ENCODE measurements at places on chromosomes 3 and 15.
A peak's percentile ranks its signal among the peaks of the same experiment; 100 is the strongest.

DNA sequence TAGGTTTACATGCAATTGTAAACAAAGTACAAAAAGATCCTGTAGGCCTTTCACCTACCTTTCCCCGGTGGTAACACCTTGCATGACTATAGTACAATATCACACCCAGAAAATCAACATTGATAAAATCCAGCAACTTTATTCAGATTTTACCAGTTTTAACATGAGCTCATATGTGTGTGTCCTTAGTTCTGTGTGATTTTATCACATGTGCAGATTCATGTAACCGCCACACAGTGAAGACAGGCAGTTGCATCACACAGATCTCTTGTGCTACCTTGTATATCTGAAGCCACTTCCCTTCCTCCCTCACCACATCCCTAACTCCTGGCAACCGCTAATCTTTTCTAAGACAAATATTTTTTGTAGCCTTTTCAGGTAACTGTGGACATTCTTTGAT, 183.5 kb upstream of the C2CD4B start:
- no peak for DNase-seq

GRCh38 chr15:64443747-64444621, 16.4 kb upstream of the ZNF609 start:
- DNase-seq: peak; percentile 69

GRCh38 chr15:67827562-67828277, 2.4 kb downstream of the SKOR1 start:
- DNase-seq: no peak

GRCh38 chr15:89533861-89534544, 37.6 kb upstream of the RHCG start:
- peak; percentile 64 for DNase-seq

DNA sequence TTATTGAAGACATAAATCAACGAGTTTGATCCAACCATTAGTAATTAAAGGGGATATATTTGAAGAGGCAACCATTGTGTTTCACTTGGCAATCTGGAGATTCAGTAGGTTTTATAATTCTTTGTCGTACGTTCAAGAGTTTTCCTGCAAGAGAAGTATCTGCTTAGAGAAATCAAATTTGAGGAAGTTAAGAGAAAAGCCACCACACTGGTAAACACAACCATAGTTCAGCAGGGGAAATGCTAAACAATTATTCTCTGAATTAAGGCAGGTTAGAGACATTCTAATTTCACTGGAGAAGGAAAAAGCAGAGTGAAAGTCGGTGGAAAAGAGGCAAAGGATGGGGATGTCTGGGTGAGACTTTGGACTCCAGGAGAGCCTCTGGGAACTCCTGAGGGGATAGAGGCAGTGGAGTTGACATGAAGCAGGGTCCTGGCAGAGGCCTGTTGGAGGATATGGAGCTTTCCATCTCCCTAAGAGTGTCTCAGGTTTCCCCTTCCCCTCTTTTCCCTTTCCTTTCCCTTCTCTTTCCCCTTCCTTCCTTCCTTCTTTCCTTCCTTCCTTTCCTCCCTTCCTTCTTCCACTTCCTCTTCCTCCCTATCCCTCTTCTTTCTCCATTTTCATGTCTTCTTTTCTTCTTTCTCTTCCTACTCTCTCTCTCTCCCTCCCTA, 26.5 kb downstream of the SPINK8 start:
- DNase-seq: no peak

- DNase-seq: peak; percentile 67
These were observed at the start of gene LAMB2 for GRCh38 chr3:49132437-49133225. Gene LAMB2, minus strand, starts transcription at chr3:49133050. Its CDS starts 183 bp downstream, at chr3:49132867.

GRCh38 chr15:25089577-25089976, 134.8 kb downstream of the SNRPN start:
- no peak for DNase-seq

GRCh38 chr3:33299395-33300081, 22.3 kb downstream of the FBXL2 start:
- peak; percentile 64 for DNase-seq
